NCI-H146 (cell line): ENCODE measurements at places on chromosomes 12 and 14.

DNA sequence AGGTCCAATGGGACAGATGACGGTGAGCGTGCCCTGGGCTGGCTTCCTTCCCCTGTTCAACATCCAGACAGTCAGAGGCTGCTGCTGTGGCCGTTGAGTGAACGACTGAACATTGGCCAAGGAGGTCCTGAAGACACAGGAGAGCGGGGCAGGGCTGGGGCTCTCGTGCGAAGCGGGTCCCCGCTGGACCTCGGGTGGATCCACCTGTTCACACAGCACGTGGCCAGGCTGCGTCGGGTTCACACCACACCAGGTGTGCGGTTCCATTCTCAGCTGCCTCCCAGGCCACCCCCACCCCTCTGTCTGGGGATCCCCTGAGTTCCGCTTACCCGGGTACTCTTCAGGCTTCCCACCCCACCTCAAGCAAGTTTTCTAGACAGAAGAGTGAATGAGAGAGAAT, 199.1 kb upstream of the PRMT8 start:
- DNase-seq = no peak

GRCh38 chr12:126156806-126157574, 1091.8 kb downstream of the AACS start:
- no peak for DNase-seq

DNA sequence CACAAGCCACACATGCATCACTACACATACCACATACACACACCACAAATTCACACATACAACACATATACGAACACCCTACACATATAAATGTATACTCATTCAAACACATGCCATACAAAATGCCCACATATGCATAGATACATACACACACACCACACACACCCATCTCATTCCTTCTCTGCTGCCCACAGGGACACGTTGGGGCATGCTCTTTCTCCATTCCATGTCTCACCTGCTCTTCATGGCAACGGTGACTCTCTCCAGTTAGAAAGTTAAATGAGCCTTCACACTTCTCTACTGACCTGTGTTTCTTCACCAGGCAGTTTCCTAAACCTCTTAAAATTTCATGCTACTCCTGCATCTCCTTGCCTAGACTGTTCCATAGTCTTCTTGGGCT, 1194.8 kb downstream of the BCL11B start:
- no peak for DNase-seq

- DNase-seq = no peak
Observed at GRCh38 chr14:77343662-77344061, 22.8 kb downstream of the GSTZ1 start.

DNA sequence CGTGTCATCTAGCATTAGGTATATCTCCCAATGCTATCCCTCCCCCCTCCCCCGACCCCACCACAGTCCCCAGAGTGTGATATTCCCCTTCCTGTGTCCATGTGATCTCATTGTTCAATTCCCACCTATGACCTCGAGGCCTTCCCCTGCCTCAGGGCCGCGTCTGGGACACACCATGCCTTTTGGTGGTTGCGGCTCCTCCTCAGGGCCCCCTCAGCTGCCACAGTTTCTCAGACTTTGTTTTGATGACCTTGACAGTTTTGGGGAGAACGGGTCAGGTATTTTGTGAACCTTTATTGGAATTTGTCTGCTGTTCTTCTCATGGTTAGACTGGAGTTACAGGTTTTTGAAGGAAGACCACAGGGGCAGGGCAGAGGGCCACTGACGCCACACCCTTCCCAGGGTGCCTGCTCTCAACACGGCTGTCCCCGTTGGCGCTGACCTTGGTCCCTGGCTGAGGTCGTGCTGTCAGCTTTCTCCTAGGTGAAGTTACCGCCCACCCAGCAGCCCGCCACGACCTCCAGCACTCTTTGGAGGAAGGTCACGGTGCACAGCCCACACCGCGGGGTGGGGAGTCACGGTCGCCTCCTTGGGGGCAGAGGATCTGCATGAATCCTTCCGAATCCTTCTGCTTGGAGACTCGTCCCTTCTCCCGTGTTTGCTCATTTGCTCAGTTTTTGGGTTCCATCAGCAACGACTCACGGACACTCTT, 130.5 kb downstream of the KIF26A start:
- no peak for DNase-seq

DNA sequence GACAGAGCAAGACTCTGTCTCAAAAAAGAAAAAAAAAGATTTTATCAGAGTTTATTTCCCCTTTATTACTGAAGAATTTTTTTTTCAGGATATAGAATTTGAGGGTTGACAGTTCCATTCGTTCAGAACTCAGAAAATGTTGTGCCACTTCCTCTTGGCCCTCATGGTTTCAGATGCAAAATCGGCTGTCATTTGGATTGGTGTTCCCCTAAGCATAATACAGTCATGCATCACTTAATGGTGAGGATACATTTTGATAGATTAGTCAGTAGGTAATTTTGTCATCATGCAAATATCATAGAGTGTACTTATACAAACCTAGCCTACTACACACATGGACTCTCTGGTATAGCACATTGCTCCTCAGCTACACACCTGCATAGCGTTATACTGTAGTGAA, 263.9 kb upstream of the RTL1 start:
- no peak for DNase-seq

GRCh38 chr14:59150990-59151389, 37.5 kb upstream of the DAAM1 start:
- no peak for DNase-seq

DNA sequence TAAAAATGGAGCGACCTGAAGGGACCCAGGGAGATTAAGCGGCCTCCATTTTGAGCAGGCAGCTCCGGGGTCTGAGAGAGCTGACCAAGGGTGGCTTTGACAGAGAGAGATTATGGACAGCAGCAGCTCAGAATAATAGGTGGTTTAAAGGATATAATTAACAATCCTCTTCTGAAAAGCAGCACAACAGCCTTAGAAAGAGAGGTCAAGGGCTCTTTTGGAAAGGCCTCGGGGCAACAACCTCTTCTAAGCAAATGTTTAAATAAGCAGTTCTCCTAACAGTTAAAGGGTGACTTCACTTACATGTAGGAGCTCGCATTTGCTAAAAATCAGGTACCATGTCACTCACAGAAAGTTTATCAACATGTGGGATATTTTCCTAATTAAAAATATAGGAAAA, 87.2 kb upstream of the FRMD6 start:
- DNase-seq = peak; percentile 17

GRCh38 chr12:89756585-89757398, 48.2 kb upstream of the ATP2B1 start:
- no peak for DNase-seq

DNA sequence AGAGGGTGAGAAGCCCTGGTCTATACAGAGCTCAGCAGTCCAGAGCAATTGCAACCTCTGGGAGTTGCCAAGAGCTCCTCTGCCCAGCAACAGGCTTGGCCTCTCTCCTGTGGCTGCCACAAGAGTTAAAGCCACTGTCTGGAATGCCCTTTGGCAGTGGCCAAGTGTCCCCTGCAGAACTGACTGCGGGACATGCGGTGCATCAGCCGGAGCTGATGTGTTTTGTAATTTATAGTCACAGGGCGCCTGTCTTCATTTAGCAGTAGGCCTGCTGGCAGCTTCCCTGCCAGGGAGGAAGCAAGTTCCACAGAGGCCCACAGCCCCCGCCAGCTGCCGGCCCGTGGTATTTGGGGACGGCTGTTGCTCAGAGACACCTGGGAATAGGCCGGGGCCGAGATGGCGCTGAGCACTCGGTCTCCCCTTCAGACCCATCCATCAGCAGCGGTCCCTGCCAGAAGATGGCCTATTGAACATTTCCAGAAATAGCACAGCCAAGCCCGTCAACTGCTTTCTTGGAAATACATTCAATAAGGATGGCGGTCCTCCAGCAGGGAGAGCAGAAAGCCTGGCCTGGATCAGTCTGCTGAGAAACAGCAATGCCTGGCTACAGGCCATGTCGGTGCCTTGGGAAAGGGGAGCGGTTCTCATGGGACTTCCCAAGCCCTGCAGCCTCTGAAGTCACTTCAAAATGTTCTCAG, 217.4 kb downstream of the CRADD start:
- no peak for DNase-seq

GRCh38 chr14:100406505-100407131, 83.5 kb downstream of the SLC25A47 start:
- DNase-seq = no peak
